ENCODE measurements at places on chromosomes 6 and 20.

DNA sequence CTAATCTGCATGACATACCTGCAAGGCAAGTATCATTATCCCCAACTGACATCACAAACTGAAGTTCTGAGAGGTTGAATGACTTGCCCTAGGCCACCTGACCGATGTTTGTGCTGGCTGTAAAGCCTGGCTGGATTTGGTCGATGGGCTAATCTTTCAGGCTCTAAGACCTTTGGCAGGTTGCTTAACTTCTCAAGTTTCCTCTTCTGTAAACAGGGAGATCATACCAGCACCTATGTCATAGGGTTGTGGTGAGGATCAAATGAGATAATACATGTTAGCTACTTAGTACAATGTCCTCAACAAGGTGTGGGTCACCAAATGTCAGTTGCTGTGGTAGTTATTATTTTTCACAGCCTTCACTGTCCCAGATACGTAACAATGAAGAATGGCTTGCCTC, 14.2 kb downstream of the ANKRD66 start:
- DNase-seq: no peak

GRCh38 chr6:8075185-8075584, 11.0 kb upstream of the BLOC1S5 start:
- no peak for DNase-seq

- DNase-seq: no peak
Observed at GRCh38 chr6:150978624-150979023, 113.1 kb downstream of the MTHFD1L start.

DNA sequence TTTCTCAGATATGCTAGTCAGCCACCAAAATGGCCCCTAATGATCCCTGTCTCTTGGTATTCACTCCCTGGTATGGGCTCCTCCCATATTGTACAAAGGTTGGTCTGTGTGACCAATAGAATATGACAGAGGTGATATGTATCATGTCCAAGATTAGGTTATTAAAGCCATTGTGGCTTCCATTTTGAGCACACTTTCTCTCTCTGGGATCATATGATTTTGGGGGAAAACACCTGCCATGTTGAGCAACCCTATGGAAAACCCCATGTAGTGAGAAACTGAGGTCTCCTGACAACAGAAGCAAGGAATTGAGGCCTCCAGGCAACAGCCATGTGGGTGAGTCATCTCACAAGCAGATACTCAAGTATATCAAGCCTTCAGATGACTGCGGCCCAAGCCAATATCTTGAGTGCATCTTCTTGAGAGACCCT, 7.1 kb upstream of the ZNF318 start:
- DNase-seq: no peak

DNA sequence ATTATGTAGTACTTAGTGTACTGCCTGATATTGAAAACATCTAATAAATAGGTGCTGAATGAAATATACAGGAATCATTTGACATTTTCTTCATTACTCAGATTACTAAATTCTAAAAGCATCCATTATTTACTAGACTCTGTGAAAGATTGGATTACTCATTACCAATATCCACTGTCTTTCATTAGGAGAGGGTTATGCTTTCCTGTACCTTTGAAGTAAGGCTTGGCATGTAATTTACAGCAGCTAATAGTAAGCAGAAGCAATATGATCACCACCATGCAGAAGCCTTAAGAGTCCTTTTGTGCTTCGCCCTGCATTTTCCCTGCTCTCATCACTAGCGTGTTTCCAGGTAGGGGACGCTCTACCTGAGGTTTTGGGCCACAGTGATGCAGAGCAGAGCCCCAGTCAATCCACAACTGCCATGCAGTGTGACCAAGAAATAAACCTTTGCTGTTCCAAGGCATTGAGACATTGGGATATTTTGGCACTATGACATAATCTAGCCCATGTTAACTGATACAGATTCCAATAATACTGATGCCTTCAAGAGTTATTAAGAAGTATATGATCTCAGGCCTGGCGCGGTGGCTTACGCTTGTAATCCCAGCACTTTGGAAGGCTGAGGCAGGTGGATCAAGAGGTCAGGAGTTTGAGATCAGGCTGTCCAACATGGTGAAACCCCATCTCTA, 502.8 kb upstream of the MARCKS start:
- DNase-seq: no peak

DNA sequence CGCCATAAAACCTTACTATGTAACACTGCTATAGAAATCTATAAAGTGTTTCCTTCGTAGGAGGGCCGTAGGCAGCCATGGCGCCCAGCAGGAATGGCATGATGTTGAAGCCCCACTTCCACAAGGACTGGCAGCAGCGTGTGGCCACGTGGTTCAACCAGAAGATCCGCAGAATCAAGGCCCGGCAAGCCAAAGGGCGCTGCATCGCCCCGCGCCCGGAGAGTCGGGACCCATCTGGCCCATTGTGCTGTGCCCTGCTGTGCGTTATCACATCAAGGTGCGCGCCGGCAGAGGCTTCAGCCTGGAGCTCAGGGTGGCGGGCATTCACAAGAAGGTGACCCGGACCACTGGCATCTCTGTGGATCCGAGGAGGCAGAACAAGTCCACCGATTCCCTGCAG, 62.4 kb downstream of the TRIM27 start:
- DNase-seq: no peak

- no peak for DNase-seq
Observed at GRCh38 chr6:146847426-146847825, 248.7 kb downstream of the ADGB start.

DNA sequence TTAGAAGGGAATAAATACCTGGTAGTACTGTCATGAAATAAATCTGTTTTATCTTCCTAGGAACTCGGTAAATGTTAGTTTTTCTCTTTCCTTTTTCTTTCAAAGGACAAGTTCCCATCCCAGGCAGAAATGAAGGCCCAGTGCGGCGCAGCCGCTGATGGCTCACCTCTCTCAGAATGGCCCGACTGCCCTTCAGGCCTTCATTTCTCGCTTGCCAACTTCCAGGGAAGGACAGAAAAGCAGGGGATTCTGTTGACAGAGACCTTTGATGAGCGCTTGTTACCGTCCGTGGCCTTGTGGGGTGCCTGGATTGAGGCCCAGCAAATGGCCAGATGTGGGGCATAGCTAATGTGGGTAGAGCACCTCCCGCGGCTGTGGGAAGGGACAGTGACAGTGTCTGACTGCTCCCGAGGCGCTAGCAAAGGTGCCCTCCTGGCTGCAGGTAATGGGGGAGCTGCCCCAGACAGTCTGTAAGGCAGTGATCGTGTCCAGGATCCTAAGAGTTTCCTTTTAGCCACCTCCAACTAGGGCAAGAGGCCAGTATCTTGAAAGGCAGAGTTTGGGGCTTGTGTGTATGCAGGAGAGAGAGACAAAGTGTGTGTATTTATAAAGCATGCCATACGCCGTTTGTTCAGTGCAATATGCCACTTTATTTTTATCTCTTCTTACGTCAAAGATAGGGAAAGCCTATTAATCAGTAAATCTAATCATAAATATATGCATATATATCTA, 354.2 kb downstream of the NRN1 start:
- DNase-seq: no peak

DNA sequence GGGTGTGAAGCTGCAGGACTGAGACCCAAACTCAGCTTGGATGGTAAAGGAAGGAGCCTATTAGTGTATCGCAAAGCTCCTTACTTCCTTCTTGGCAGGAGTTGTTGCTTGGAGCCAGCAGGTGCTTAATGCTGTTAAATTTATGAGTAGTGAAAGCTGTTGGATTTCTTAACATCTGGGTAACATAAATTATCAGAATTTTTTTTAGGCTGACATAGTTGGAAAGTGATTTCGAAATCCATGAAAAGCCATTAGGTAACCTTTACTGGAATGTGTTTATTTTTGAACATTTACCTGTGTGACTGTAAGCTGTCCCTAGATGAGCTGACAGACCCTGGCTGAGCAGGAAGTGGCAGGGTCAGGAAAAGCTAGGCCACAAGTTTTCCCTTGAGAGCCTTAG, 470.4 kb upstream of the SLC35B3 start:
- DNase-seq: no peak

GRCh38 chr6:131839388-131839787, 31.6 kb downstream of the ENPP1 start:
- no peak for DNase-seq

- no peak for DNase-seq
Observed at GRCh38 chr6:80211286-80211685, 104.8 kb downstream of the BCKDHB start.

- DNase-seq: no peak
Observed at GRCh38 chr20:32894026-32894483, 35.3 kb downstream of the EFCAB8 start.

GRCh38 chr6:114344971-114345275, 2.1 kb upstream of the HS3ST5 start:
- DNase-seq: no peak

DNA sequence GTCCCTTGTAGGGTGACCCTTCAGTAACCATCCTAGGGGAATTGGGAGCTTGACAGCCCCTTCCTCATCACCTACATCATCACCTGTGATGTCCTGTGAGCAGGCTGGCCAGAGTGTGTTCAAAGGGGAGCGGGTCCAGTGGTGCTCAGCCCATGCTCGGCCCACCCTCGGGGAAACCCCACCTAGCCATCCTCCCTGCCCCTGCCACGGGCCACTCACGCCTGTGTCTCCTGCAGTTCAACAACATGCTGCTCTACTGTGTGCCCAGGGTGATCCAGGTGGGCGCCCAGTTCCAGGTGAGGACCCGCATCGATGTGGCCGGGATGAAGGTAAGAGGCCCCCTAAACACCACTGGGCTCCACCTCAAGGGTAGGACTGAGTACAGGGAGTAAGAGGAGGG, 10.1 kb downstream of the FGD2 start:
- DNase-seq: no peak

GRCh38 chr6:43481075-43481474, 3.7 kb downstream of the TJAP1 start:
- no peak for DNase-seq

GRCh38 chr6:17580518-17581048, 19.5 kb upstream of the FAM8A1 start:
- DNase-seq: no peak

GRCh38 chr20:44036441-44036840, 121.8 kb downstream of the TOX2 start:
- no peak for DNase-seq

DNA sequence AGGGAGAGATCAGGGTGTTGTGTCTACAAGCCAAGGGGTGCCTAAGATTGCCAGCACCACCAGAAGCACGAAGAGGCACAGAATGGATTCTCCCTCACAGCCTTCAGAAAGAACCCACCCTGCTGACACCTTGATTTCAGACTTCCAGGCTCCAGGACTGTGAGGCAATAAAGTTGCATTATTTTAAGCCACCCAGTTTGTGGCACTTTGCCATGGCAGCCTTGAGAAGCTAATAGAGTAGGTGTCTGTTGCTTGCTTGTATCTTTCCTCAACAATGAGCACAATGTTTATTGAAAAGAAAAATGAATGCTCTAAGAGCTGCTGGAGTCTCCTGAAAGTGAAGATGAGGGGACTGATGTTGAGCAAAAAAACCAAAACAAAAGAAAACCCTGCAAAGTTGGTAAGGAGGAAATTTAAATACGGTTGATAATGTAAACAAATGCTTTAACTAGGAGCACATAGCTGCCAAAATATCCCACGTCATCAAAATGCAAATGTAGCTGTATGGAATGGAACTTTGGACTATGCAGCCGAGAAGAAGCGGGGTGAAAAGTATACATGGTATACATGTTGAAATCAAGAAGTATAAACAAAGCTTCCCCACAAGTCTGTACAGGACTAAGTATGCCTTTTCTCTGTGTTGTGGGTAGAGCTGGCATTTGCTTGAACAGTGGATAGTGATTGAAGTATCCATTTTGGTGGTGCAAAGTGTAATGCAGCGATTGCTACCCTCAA, 8.0 kb downstream of the IL20RA start:
- no peak for DNase-seq

All from stimulated activated CD8-positive, alpha-beta memory T cell treated with anti-CD3 and anti-CD28 coated beads, Interleukin-4, amount 100 ng/mL, for 1 hour (primary cell).